GM12878 (cell line): ENCODE measurements at places on chromosomes 2 and 18.

GRCh38 chr2:169741-170140, 94.1 kb downstream of the SH3YL1 start:
- DNase-seq = no peak

DNA sequence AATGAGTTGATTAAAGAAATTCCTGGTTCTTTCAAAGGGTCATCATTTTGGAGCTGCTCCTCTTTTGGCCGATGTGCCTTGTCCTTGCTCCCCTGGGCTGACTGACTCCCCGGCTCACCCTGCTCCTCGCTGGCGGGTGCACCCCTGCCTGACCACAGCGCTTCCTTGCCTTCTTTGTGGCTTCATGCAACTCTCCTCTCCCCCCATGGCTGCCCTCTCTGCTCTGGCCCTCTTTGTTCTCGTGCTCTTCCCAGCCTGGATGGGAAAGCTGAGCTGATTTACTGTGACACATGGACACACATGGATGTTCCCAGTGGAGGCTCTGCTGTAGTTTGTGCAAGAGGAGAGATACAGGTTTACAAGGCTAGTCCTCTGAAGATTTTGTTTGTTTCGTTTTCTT, 234.6 kb downstream of the HAUS1 start:
- DNase-seq = no peak

DNA sequence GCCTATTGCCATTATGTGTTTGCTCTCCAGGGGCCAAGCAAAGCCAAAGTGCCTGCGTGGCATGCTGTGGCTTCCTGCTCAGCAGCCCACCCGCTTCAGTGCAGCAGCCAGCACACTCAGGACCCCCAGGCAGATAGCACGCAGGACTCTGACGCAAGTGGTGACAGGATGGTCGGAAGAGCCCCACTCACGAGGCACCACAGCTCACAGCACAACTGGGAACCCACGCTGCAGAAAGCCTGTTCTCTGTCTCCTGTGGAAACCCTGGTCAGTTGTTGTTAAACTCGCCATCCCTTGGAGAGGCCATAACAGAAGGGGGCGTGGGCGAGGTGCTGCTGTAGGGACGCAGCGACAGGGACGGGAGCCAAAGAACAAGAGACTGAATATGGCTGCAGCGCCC, 76.4 kb downstream of the HDAC4 start:
- DNase-seq = no peak

DNA sequence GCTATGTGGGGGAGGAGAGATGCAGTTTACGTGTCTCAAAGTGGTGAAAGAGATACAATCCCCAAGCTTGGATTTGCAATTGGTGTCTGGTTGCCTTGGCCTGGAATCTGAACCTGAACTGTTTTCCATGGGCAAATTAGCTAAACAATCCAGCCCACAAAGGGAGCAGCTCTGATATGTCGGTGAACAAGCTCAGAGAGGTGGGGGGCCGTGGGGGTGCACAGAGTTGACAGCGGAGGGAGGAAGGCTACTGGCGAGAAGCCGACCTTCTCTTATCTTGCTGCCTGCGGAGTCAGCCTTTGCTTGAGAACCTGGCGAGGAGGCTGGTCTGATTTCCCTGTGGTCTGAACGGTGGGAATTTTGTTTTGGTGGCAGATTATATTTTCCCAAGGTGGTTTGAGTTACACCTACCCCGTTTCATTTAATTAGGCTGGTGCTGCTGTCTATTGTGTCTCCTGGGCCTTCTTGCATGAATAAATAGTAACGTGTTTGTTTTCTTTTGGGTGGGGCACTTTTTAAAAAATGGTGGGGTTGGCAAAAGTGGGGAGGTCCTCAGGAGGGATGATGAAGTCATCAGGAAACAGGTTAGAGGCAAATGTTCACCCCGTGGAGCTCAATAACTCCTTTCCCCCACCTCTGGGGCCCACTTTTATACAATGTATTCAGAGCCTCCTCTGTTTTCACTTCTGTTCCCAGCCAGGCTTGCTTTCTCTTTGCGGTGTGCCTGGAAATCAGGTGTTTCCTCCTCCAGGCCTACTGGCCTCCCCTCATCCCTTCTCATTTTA, 80.9 kb upstream of the IGFBP5 start:
- no peak for DNase-seq

DNA sequence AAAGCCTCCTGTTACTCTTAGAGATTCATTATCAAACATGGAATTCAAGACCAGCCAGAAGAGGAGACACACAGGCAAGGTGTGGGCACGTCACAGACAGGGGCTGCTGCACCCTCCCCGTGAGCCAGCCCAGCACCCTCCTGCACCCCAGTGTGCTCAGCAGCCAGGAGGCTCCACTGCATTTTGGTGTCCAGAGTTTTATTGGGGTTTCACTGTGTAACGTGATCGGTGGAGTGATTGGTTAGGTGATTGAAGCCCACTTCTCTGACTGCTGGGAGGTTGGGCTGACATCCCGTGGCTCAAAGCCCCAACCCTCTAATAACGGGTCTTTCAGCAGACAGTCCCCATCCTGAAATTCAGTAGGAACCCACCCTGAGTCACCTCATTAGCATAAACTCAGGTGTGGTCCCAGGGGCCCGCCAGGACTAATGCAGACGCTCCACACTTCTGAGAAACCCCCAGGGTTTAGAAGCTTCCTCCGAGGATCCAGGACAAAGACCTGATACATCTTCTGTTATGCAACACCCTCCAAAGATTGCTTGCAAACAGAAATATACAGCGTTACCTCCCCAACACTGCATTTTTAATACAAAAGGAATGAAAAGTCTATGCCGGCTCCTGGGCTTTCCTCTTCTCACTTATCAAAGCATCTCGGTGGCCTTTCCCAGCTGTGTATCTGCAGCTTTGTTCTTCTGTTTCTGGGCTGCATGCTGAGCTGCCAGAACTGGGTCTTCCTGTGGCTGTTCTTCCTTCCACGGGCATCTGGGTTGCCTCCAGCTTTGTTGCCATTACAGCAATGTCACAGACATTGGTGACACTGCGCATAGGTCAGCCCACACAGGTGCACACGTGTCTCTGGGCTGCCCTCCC, 43.7 kb upstream of the SNED1 start:
- no peak for DNase-seq

DNA sequence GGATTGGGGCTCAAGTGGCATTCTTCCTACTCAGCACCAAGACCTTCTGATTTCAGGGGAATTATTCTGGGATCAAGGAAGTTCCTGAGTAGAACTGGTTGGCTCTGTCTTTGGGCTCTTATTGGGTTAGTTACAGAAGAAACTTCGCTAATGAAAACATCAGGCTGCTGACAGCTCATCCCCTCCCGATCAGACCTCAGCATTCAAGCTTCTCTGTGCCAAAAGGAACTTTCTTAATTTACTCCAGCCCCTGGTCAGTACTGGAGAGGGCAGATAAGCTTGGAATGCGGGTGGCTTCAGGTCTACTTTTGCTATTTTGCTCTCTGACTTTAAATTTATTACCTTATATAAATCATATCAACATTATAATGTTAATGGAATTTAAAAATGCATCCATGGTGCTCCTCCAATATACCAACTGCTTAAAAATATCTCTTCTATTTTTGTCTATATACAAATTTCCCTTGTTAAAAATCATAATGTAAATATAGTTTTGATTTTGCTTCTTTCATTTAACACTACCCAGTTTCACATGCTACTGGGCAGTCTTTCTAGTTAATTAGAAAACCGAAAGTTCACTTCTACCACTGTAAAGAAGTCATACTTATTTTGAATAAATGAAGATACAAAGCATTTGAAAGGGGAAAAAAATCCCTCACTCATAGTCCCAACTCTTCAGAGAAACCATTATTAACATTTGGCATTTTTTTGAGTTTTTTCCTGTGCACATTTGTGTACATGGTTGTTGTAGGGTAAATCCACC, 34.4 kb downstream of the PCARE start:
- no peak for DNase-seq

DNA sequence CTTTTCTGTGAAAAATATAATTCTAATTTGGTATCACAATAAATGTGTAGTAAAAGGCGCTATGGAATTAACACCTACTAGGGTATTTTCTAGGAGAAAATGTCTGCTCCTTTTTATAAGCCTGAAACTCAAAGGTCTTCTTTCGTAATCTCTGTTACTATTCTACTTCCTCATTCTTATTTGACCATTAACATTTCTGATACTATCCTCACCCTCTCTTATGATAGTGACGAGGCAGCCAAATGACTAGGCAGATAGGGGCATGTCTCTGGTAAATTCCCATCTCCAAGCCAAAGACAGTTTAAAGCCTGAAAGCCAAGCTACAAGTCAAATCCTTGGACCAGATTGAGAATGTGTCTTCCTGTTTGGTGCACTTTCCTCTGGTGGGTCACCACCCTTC, 251.7 kb downstream of the LRRTM4 start:
- no peak for DNase-seq

GRCh38 chr2:51534166-51534565, 502.2 kb upstream of the NRXN1 start:
- DNase-seq = no peak

DNA sequence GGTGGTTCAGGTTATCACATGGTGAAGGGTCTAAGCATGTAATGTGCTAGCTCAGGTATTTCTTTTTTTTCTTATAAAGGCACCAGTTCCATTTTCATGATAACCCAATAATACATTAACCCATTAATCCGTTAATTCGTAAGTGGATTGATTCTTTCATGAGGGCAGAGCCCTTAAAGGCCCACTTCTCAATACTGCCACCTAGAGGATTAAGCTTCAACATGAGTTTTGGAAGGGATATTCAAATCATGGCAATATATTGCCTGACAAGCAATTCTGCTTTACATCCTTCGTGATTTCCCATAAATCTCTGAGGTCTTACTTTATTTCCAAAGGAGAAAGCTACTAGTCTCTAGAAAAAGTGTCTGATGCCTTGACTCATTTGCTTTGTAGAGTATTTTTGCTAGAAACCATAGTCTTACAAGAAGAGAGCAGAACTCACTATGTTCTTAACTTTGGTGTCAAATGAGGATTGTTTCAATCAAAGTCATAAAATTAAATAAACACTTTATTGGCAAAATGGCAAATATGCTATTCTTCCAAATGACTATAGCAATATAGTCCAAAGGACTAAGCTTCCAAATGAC, 271.3 kb downstream of the KCNS3 start:
- DNase-seq = no peak
